ENCODE measurements at places on chromosomes 12 and 14. TPM values are rescaled to one million over a fixed set of nuclear protein-coding genes. Genes with fewer than 3 reads are reported as not detected.

- no peak for DNase-seq
- H3K4me1 ChIP-seq: no peaks in the 10 kb centered on the region
- no peaks in the 10 kb centered on the region for H3K27me3 ChIP-seq
- H3K27ac ChIP-seq: no peak overlapping the region
- H3K36me3 ChIP-seq: no peaks in the 10 kb centered on the region
These were observed 70.9 kb upstream of the PIWIL1 start for GRCh38 chr12:130266751-130267150.

DNA sequence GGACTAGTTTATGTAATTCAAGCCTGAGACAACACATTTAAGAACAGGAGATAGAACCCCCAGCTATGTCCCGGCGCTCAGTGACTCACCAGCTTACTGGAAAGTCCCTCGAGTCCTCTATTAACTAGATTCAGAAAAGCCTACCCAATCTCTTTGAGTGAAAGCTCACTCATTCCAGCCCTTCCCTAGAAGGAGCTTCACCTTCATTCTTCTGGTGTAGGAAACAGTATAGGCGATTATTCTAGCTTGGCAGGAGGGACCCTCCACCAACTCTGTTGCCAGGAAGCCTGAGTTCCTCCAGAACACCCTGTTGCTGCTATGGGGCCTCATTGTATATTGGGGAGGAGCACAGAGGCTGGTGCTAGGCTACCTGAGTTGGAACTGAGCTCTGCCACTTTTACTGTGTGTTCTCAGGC lies 57.2 kb upstream of the AEBP2 start:
- H3K36me3 ChIP-seq: no peaks in the 10 kb centered on the region
- no peak overlapping the region for H3K27ac ChIP-seq
- no peak for DNase-seq
- H3K4me1 ChIP-seq: no peaks in the 10 kb centered on the region
- H3K27me3 ChIP-seq: no peaks in the 10 kb centered on the region

DNA sequence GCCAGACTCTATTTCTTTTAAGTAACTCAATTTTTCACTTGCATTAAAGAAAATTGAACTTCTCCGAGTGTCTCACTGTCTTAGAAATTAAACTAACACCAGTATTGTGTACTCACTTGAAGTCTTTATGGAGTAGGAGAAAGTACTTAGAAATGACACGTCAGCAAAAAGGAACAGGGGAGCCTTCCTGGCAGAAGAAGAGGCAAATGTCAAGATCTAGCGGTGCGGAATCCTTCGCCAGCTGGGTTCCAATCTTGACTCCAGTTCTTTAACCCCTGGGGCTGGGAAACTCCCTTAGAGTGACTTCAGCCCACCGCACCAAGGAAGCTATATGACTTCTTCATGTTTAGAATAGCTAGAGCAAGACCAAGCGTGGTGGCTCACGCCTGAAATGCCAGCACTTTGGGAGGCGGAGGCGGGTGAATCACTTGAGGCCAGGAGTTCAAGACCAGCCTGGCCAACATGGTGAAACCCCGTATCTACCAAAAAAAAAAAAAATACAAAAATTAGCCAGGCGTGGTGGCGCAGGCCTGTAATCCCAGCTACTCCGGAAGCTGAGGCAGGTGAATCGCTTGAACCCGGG lies 34.4 kb downstream of the WBP11 start:
- DNase-seq: no peak
- H3K27ac ChIP-seq: peak overlapping the region; percentile 99
- H3K36me3 ChIP-seq: peaks cover 43% of the 10 kb centered on the region
- peak overlapping the region; percentile 94 for H3K4me3 ChIP-seq

GRCh38 chr12:105858981-105859710 lies 279.6 kb downstream of the NUAK1 start:
- H3K27ac ChIP-seq: no peak overlapping the region
- H3K4me1 ChIP-seq: no peaks in the 10 kb centered on the region
- H3K4me3 ChIP-seq: no peak overlapping the region
- DNase-seq: no peak

- peak; percentile 70 for DNase-seq
- peaks cover under 1% of the 10 kb centered on the region for H3K36me3 ChIP-seq
- H3K4me1 ChIP-seq: peaks cover 17% of the 10 kb centered on the region
- peaks cover 63% of the 10 kb centered on the region for H3K27me3 ChIP-seq
- peak overlapping the region; percentile 3 for H3K4me3 ChIP-seq
These were observed 3.9 kb downstream of the DDN start for GRCh38 chr12:48995086-48995879.

- H3K4me1 ChIP-seq: peaks cover 25% of the 10 kb centered on the region
- H3K4me3 ChIP-seq: peak overlapping the region; percentile 36
- peaks cover 34% of the 10 kb centered on the region for H3K36me3 ChIP-seq
- no peaks in the 10 kb centered on the region for H3K27me3 ChIP-seq
These were observed 37.1 kb upstream of the LMNTD1 start for GRCh38 chr12:25590011-25590721.

- no peaks in the 10 kb centered on the region for H3K27me3 ChIP-seq
- H3K36me3 ChIP-seq: no peaks in the 10 kb centered on the region
- DNase-seq: no peak
These were observed 471.2 kb upstream of the PRICKLE1 start for GRCh38 chr12:43060742-43061141.

- peak overlapping the region; percentile 60 for H3K4me3 ChIP-seq
- peaks cover 4% of the 10 kb centered on the region for H3K36me3 ChIP-seq
- H3K4me1 ChIP-seq: peaks cover 56% of the 10 kb centered on the region
- peaks cover 64% of the 10 kb centered on the region for H3K27me3 ChIP-seq
- peak; percentile 85 for DNase-seq
These were observed 4.4 kb upstream of the SHMT2 start for GRCh38 chr12:57224973-57225679.

- peak overlapping the region; percentile 84 for H3K27ac ChIP-seq
- peak overlapping the region; percentile 68 for H3K4me3 ChIP-seq
- peaks cover 5% of the 10 kb centered on the region for H3K27me3 ChIP-seq
- H3K4me1 ChIP-seq: peaks cover 12% of the 10 kb centered on the region
- DNase-seq: no peak
- no peaks in the 10 kb centered on the region for H3K36me3 ChIP-seq
These were observed 8.8 kb upstream of the GNPTAB start for GRCh38 chr12:101839324-101840283.

GRCh38 chr12:55721601-55722213 lies 1.5 kb downstream of the RDH5 start:
- no peaks in the 10 kb centered on the region for H3K27me3 ChIP-seq
- DNase-seq: no peak
- peaks cover 23% of the 10 kb centered on the region for H3K36me3 ChIP-seq
- no peak overlapping the region for H3K4me3 ChIP-seq
- peaks cover 51% of the 10 kb centered on the region for H3K4me1 ChIP-seq

DNA sequence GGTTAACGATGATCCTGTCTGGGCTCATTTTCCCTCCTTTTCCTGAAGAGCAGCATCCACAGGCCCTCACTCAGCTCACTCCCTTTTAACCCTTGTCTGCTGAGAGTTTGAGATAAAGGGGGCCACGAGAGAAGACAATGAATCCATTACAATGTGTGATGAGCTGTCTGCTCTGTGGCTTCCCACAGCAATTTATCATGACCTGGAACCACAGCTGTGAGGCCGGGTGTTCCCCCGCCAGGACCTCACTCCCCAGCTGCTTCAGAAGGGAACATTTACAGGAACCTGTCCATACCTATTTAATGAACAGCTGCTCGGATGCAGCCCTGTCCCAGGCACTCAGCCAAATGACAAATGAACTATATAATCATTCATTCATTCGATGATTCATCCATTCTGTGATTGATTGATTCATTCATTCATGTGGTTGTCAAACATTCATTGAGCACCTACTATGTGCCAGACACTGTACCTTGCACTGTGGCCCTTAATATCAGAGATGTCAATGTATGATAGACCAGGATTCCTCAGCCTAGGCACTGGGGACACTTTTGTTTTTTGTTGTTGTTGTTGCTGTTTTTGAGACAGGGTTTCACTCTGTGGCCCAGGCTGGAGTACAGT lies 18.5 kb upstream of the P2RX7 start:
- no peak for DNase-seq
- H3K36me3 ChIP-seq: no peaks in the 10 kb centered on the region
- H3K27me3 ChIP-seq: peaks cover 6% of the 10 kb centered on the region
- no peak overlapping the region for H3K4me3 ChIP-seq
- H3K4me1 ChIP-seq: peaks cover 9% of the 10 kb centered on the region

GRCh38 chr12:68959143-68959858 lies 26.3 kb upstream of the CPM start:
- peak overlapping the region; percentile 54 for H3K4me3 ChIP-seq
- H3K4me1 ChIP-seq: peaks cover 16% of the 10 kb centered on the region
- H3K36me3 ChIP-seq: peaks cover 26% of the 10 kb centered on the region
- DNase-seq: no peak
- H3K27me3 ChIP-seq: no peaks in the 10 kb centered on the region

- H3K4me1 ChIP-seq: no peaks in the 10 kb centered on the region
- no peak for DNase-seq
- H3K27me3 ChIP-seq: no peaks in the 10 kb centered on the region
- no peak overlapping the region for H3K4me3 ChIP-seq
These were observed 110.2 kb downstream of the RASSF9 start for GRCh38 chr12:85725991-85726390.

DNA sequence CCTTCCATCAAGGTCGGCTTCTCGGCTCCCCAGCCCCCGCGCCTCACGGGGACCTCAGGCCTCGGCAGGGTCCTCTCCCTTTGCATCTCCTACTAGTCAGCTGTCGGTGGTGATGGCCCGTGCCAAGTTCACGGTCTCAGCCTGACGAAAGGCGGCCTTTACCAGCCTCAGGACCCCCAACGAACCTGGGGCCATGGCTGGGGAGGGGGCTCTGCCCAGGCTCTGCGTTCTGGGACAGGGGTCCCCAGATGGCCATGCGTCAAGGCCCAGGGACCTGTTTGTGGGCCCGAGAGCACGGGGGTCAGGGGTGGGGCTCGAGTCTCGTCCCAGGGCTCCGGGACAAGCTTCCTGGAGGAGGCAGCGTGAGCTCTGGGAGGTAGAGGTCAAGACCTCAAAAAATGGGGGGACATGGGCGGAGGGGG lies 32.8 kb upstream of the DEGS2 start:
- H3K4me1 ChIP-seq: peaks cover 8% of the 10 kb centered on the region
- peak overlapping the region; percentile 75 for H3K4me3 ChIP-seq
- H3K27ac ChIP-seq: peak overlapping the region; percentile 93
- H3K27me3 ChIP-seq: no peaks in the 10 kb centered on the region
- H3K36me3 ChIP-seq: no peaks in the 10 kb centered on the region

DNA sequence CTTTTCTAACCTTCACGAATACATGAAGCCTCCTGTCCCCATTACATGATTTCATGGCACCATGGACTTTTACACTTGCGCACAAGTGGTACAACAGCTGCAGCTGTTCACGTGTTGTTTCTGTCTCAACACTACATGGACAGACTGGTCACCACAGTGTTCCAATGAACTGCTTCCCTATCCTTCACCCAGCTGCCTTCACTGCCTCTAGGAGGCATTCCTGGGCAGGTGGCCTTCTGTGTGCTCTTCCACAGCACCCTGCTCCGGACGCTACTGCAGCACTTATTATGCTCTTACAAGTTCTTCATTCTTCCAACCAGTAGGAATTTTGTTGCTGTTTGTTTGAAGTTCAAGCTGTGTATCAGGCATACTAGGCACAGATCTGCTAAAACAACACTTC lies 1.5 kb downstream of the MTERF2 start:
- peak overlapping the region; percentile 20 for H3K4me3 ChIP-seq
- H3K4me1 ChIP-seq: peaks cover 24% of the 10 kb centered on the region
- DNase-seq: no peak
- no peaks in the 10 kb centered on the region for H3K27me3 ChIP-seq

DNA sequence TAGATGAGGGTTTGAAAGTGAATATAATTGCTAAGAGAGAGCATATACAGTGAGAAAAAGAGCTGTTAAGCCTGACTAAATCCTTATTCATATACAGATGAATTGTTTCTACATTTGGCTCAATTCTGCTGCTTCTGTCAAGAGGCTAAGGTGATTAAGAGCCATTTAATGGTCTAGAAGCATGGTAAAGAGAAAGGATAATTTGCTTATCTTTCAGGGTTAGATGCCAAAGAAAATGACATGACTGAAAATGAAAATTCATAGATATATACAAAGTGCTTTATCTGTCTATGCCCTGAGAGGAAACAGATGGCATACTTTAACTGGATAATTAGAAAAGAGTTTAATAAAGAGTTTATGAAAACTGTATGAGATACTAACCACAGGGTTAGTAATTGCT lies 834.9 kb downstream of the SLC6A15 start:
- DNase-seq: no peak
- no peaks in the 10 kb centered on the region for H3K27me3 ChIP-seq
- H3K4me1 ChIP-seq: no peaks in the 10 kb centered on the region

DNA sequence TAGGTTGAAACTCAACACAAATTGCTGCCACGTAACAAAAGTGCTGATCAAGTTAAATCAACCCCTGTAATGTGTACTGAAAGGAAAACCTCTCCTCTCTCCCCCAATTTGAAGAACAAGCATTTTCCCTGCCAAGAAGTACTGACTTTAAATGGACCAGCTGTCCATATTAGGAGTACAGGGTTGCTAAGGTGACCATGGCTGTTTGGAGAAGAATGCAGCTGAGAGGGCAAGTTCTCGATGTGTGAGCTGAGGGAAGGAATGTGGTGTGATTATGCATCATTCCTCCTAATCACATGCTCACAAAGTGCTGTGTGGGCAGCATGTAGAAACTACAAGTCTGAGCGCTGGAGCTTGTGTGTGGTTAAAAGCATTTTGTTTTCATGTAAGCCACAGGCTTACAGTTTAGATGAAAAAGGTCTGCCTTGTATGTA lies 50.9 kb upstream of the CCT2 start:
- H3K4me1 ChIP-seq: peaks cover 9% of the 10 kb centered on the region
- peaks cover 13% of the 10 kb centered on the region for H3K36me3 ChIP-seq
- no peak for DNase-seq

- peaks cover 3% of the 10 kb centered on the region for H3K4me1 ChIP-seq
- peaks cover 25% of the 10 kb centered on the region for H3K36me3 ChIP-seq
- no peak overlapping the region for H3K27ac ChIP-seq
- H3K27me3 ChIP-seq: no peaks in the 10 kb centered on the region
- no peak for DNase-seq
These were observed 18.3 kb downstream of the SLC48A1 start for GRCh38 chr12:47791351-47791746.

GRCh38 chr12:1670358-1671268 lies 20.3 kb upstream of the ADIPOR2 start:
- peaks cover 6% of the 10 kb centered on the region for H3K36me3 ChIP-seq
- no peaks in the 10 kb centered on the region for H3K27me3 ChIP-seq
- no peak for DNase-seq
- peaks cover 28% of the 10 kb centered on the region for H3K4me1 ChIP-seq

- no peaks in the 10 kb centered on the region for H3K4me1 ChIP-seq
- peaks cover 28% of the 10 kb centered on the region for H3K27me3 ChIP-seq
These were observed 4.2 kb downstream of the OR10G3 start for GRCh38 chr14:21575661-21576060.

DNA sequence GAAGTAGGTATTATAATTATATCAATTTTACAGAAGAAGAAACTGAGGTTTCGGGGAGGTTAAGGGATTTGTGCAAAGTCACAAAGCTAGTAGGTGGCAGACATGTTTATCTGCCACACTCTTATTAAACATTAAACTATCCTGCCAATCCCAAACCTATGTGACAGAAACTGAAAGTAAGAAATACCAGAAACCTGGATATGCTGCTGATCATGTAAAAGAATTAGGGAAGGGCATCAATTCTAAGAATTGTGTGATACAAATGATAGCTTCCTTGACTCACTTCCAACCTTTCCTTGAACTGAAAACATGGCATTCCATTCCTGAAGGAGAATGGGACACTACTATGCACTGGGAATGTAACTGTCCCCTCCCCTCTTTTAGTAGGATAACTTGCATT lies 16.9 kb downstream of the TAOK3 start:
- peaks cover 29% of the 10 kb centered on the region for H3K36me3 ChIP-seq
- H3K4me1 ChIP-seq: peaks cover 28% of the 10 kb centered on the region
- H3K27ac ChIP-seq: no peak overlapping the region

SLC8B1 gene
- total RNA-seq: 42.4 TPM

NFATC4 gene
- not detected for total RNA-seq

NEUROD4 gene
- not detected for total RNA-seq

KRT77 gene
- total RNA-seq: not detected

PTHLH gene
- total RNA-seq: not detected

CCDC175 gene
- not detected for total RNA-seq

ASCL1 gene
- total RNA-seq: not detected

CLEC9A gene
- total RNA-seq: not detected

ERO1A gene
- 203 TPM for total RNA-seq

SLC5A8 gene
- total RNA-seq: not detected

MSI1 gene
- total RNA-seq: not detected
